ENCODE measurements at places on chromosomes 6 and 20.

DNA sequence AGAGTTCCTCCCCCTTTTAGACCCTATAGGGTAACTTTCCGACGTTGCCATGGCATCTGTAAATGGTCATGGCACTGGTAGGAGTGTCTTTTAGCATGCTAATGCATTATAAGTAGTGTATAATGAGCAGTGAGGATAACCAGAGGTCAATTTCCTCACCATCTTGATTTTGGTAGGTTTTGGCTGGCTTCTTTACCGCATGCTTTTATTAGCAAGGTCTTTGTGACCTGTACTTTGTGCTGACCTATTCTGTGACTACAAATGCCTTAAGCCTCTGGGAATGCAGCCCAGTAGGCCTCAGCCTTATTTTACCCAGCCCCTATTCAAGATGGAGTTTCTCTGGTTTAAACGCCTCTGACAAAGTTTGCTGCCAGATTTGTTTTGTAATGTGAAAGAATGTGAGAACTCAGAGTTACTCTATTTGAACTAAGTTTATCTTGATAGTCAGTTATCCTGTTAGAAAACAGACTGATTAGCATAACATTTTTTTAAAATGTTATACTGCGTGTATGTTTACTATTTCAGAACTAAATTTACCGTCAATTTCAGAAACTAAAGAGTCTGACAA, 111.3 kb upstream of the PRSS16 start:
- DNase-seq = no peak

GRCh38 chr20:24969186-24970029, 20.3 kb downstream of the CST7 start:
- no peak for DNase-seq

DNA sequence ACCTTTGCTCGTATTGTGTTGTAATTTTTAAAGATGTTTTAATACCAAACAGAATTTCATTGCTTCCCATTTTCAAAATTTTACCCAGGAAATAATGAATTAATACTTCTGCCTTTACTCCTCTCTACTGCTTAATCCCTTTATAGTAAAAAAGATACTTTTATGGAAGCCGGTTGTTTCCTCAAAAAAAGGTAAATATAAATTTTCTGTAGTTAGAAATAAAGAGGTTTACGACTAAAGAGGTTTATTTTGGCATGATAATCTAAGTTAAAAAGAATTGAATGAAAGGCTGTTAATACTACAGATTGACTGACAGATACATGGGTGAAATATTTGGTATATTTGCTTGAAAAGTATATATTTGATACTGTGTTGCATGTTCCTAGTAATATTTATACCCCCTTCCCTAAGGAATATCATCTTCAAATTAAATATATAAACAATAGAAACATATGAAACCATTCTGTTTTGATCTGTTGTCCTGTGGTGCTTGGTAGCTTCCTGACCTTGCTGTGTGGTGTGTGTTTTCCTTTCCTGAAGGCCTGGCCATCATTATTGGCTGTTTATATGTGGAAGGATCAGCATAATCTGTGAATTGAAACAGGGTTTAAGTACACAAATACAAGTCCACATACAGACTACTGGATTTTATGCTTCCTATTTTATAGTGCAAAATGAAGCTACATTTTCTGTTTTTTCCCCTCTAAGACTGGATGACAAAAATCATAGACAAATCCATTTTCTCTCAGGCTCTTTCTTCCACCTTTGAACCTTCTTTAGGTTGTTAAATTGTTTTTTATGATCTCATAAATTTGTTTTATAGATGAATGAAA, 2.3 kb downstream of the LIN28B start:
- DNase-seq = no peak

- no peak for DNase-seq
Measured at GRCh38 chr6:158816803-158817727, 2.1 kb downstream of the EZR start.

GRCh38 chr6:79193971-79194370, 40.5 kb downstream of the HMGN3 start:
- no peak for DNase-seq

Measured in HL-60 (cell line).